NCI-H187 treated with DMSO at 0.1 percent for 48 hours (cell line): ENCODE measurements at places on chromosomes 3 and 15.

DNA sequence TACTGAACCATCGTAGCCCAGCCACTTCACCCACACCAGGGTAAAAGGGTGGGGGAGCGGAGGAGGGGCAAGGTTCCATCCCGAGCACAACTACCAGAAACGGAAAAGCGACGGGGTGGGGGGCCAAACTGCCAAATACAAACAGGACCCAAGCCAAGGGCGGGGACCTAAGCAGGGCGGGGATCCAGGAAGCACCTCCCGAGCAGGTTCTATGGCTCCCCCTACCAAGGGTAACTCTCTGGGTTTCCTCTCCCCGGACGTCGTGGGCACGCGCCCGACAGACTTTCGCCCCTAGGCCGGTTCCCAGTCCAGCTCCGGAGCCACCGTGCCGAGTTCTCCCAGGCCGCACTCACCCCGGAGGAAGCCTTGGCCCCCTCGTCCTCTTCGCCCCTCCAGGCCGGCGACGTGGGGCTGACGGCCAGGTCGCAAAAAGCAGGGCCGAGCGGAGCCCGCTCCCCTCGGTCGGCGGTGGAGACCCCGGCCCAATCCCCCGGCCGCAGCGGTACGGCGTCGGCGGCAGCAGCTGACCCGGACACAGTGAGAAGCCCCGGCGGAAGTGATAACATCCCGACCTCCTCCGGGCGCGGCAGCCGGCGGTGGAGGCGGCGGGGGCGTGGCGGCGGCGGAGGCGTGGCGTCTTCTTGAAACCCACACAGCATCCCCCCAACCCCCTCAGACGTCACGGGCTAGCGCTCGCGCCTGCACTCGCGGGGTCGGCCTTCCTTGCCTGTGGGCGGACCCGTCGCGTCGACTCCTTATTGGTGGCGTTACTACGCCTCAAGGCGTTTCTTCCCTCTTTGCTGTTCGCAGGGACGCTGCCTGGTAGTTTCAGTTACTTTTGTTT is at the start of gene BNIP2:
Gene BNIP2, minus strand, starts transcription at position 539 of the 844 bp plus-strand sequence. CDS start 6,863 bp downstream, outside the sequence.
- DNase-seq: peak; percentile 57

DNA sequence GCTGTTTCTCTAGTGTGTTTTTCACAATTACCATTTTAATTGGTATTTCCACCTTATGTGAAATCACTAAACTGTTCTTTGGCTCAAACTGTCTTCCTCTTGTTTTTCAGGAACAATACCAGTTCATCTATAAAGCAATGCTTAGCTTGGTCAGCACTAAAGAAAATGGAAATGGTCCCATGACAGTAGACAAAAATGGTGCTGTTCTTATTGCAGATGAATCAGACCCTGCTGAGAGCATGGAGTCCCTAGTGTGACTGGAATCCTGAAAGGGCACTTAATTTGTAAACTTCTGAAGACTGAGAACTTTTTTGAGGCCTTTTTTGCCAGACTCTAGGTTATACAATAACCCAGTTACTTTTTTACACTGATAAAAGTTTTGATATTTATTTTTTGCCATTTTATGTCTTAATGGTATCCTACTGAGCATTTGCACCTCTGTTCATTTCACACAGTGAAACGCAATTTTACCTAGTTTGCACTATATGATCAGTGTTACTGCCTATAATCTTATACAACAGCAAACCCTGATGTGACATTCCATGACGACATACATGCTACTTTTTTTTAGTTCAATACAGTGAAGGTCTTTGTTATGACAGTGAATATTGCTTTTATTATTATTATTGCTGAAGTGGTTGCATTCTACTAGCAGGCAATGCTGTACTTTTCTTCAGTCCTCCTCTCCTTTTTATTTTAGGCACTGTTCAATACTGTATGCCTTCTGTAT is 80.1 kb downstream of the FEZF2 start:
- DNase-seq: no peak

- DNase-seq: peak; percentile 9
Observed at GRCh38 chr3:117665296-117665695, 955.7 kb downstream of the TUSC7 start.

DNA sequence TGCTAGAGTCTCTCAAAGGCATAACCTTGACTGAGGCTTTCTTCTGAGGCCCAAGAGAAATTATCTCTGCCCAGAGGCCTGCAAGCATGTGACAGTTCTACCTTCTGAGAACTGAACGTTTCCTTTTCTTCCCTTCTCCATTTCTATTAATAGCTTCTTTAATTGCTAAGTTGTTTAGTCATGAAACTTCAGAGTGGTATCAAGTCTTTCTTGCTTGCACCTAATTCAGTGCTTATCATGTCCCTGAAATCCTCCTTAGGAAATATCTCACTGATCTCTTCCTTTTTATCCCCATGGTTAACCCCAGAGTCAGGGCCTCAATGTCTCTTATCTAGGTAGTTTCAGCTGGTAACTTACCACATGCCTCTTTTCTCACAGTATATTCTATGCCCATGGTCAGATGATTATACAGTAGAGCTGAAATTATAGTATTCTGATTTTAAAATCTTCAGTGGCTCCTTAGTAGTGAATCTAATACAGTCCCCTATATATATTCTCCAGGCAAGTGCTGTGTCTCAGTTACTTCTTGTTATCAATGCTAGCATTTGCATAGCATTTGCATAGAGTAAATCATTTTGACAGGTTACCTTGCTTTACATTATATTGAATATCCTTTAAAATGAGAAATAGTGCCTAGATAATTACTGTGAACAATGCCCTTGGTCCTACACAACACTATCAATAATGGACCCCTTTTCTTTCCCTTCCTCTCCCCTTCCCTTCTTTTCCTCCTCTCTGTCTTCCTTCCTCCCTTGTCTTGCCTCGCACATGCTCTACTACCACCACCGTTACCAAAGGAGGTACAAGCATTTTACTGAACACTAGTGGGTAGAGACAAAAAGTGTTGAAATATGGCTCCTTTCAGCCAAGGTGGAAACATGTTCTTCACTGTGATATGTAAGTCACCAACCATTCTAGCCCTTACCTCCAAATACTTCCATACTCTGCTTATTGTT is 33.0 kb downstream of the KBTBD8 start:
- DNase-seq: no peak

GRCh38 chr3:141094790-141095545 is 43.8 kb downstream of the SPSB4 start:
- DNase-seq: no peak
